Activated CD8-positive, alpha-beta memory T cell treated with anti-CD3 and anti-CD28 coated beads for 48 hours (primary cell): ENCODE measurements at places on chromosomes 6 and 20.
A peak's percentile ranks its signal among the peaks of the same experiment; 100 is the strongest.

- DNase-seq, result no peak
Measured at GRCh38 chr6:11201772-11202512, 30.5 kb downstream of the NEDD9 start.

- DNase-seq, result no peak
Measured at GRCh38 chr6:42860481-42860880, 18.9 kb upstream of the RPL7L1 start.

- DNase-seq, result no peak
Measured at GRCh38 chr6:128919412-128920180, 36.7 kb downstream of the LAMA2 start.

DNA sequence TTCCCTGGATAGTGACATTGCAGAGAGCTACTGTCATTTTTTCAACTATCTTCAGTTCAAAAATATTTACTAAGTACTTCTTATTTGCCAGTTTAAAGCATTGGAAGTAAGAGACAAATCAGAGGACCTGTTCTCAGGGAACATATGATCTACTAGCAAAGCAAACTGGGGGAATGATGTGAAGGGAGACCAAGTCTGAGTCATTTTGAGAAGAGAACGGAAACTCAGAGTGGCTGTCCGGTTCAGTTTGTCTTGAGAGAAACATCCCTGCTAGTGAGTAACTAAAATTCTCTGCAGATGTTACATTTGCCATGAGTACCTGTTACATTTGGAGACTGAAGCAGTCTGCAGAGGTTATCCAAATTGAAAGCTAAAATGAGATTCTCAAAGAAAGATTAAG lies 118.3 kb downstream of the KCNQ5 start:
- DNase-seq, result no peak

GRCh38 chr6:4864519-4864918 lies 88.3 kb downstream of the CDYL start:
- DNase-seq, result no peak

GRCh38 chr20:9838035-9838377 lies 870 bp downstream of the PAK5 start:
- DNase-seq, result no peak

- no peak for DNase-seq
Measured at GRCh38 chr6:134176264-134176975, 124.0 kb upstream of the SLC2A12 start.

GRCh38 chr6:100664274-100665040 lies 199.7 kb upstream of the SIM1 start:
- DNase-seq, result no peak

- no peak for DNase-seq
Measured at GRCh38 chr6:56521976-56522375, 120.7 kb downstream of the DST start.

DNA sequence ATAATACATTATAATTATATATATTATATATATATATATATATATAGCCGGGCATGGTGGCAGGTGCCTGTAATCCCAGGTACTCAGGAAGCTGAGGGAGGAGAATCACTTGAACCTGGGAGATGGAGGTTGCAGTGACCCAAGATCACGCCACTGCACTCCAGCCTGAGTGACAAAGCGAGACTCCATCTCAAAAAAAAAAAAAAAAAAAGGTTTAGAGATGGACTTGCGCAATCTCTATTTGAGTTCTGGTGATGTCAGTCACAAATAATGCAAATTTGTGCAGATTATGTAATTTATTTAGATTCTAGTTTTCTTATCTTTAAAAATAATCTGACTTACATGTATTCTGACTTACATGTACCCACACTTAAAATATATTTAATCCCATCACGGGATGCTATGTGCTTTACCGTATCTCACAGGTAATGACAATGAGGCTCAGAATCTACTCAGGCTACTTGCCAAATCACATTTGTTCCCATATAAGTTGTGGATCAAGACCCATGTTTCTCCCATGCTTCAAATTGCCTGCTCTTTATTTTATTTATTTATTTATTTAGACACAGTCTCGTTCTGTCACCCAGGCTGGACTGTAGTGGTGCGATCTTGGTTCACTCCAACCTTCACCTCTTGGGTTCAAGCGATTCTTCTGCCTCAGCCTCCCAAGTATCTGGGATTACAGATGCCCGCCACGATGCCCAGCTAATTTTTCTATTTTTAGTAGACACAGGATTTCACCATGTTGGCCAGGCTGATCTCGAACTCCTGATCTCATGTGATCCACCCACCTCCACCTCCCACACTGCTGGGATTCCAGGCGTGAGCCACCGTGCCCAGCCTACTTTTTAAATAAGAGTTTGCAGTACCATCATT lies 7.6 kb upstream of the UST start:
- no peak for DNase-seq

DNA sequence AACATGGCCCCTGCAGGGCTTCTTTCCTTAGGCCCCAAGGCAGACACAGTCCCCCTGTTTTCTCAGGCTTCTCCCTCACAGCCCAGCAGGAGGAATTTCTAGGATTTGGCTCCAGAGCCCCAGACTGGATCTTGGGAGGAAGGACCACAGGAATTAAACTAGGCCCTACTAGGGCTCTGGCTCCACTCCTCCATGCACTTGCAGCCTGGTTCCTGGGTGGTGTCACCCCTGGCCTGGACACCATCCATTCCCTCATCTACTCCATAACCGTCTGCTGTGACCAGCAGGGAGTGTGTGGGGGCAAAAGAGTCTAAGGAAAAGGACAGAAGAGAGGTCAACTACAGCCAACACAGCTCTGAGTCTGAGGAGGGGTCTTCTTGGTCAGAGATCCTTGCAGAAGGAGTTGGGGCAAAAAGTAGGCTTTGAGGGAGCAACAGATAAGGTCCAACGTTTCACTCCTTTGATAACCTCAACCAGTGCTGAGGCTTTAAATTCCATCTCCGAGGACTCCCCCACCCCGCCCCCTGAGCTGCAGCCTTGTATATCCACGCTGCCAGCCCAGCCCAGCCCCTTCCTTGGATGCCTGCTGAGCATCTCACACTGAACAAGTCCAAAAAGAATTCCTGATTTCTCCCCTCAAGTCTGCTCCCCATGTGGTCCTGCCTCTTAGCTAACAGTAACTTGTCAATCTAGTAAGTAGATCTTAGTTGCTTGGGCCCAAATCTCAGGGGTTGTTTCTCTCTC lies 27.9 kb upstream of the SPDEF start:
- no peak for DNase-seq

- DNase-seq, result no peak
Measured at GRCh38 chr6:79670789-79671188, 39.7 kb downstream of the SH3BGRL2 start.

DNA sequence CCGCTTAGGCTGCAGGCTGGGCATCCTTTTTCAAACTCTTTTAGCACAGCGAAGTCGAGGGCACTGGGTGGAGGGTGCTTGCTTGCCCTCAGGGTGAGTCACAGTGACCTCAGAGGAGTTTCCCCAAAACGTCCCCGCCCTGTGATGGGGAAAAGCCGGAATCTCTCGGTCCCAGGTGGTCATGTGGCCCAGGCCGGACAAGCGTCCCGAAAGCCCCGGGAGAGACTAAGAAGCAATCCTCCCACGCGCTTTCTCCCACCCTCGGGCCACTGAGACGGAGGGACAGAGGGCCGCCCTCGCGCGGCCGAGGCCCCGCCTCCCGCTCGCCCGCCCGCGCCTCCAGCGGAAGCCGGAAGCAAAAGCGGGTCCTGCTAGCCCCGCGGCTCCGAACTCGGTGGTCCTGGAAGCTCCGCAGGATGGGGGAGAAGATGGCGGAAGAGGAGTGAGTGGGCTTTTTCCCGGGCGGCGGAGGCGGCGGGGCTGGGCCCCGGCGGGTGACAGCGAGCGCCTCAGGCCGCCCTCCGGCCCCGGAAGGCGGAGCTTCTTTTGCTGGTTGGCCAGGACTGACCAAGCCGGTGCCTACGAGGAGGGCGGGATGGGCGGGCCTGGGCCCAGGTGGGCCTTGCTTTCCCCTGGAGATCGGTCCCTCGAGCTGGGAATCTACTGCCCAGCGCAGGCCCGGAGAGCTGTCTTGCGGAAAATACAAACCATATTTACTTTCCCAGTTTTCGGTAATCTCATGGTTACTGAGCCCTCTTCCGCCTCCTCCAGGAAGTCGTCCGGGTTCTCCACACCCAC lies at the start of gene SLC9A8:
SLC9A8 (plus strand) TSS at position 322 of the 798 bp plus-strand sequence; CDS start at position 417, 95 bp downstream.
- peak; percentile 80 for DNase-seq

GRCh38 chr6:168028181-168028580 lies 30.7 kb downstream of the KIF25 start:
- no peak for DNase-seq
